ENCODE measurements at places on chromosomes 7 and 10.

DNA sequence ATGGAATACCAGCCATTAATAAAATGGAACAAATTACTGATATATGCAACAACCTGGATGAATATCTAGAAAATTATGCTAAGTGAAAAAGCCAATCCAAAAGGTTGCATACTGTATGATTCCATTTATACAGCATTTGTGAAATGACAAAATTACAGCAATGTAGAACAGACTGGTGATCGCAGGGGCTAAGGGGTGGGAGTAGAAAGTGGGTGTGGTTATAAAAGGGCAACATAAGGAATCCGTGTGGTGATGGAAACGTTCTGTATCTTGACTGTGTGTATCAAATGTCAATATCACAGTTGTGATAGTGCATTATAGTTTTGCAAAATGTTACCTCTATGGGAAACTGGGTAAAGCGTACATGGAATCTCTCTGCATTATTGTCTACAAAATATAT, 15.0 kb downstream of the CEP41 start:
- no peak for DNase-seq

DNA sequence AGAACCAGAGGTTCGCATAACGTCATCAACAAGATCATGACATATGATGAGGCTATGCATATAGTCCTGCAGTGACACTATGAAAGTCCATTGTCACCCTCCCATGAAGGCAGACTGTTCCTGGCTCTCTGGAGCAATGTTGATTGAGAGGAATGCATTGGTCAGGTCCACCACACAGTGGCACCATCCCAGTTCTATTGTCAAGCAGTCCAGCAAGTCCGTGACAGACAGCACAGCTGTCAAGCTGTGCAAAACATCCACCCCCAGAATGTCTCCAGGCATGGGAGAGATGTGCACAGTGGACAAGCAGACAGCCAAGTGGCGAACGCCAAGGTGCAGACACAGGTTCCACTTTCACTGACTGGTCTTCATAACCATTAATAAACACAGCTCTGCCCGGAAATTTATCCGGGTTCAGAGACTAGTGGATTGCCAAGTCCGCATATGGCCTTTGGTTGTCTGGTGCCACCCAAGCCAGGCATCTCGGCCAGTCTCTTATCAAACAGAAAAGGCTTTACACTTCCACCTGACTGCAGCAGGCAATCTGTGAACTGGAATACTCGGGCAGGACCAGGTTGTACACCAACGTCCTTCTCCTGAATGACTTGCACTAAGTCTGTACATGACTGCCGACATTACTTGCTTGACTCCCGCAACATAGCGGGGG, 7.2 kb downstream of the RNF133 start:
- DNase-seq, result no peak

DNA sequence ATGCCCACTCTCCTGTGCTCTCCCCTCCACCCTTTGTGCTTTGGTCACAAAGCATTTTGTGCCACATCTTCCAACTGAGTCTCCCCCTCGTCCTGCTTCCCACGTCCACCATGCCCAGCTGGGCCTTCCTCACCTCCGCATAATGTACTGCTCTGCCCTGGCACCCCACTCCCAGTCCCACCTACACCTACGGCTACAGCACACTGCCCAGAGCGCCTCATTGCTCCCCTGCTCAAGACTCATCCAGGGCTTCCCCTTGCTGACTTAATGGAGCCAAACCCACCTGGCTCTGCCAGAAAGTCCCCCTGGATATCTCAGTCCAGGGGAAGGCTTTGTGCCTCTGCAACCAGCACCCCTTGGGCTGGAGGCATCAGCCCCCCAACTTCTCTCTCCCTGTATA, 299.2 kb upstream of the ZMIZ1 start:
- DNase-seq, result no peak

GRCh38 chr10:805620-806305, 116.3 kb upstream of the DIP2C start:
- DNase-seq, result no peak

- DNase-seq, result no peak
Observed at GRCh38 chr10:30092151-30092790, 32.9 kb upstream of the JCAD start.

GRCh38 chr10:124381011-124381611, 37.6 kb downstream of the OAT start:
- DNase-seq, result no peak

All from stimulated activated CD4-positive, alpha-beta T cell treated with anti-CD3 and anti-CD28 coated beads, Interleukin-15, amount 100 ng/mL, for 1 hour (primary cell).